MCF 10A (cell line): ENCODE measurements at places on chromosomes 5 and 9.

- no peak for DNase-seq
Measured at GRCh38 chr9:98994172-98995058, 50.7 kb downstream of the COL15A1 start.

GRCh38 chr9:115764645-115765044 is 388.9 kb upstream of the PAPPA start:
- no peak for DNase-seq

- DNase-seq, result no peak
Measured at GRCh38 chr5:79762929-79763328, 73.3 kb downstream of the CMYA5 start.

GRCh38 chr5:138762110-138762509 is 8.9 kb downstream of the CTNNA1 start:
- no peak for DNase-seq

- no peak for DNase-seq
Measured at GRCh38 chr5:1552521-1553255, 28.9 kb upstream of the LPCAT1 start.

- peak; percentile 13 for DNase-seq
Measured at GRCh38 chr5:131747180-131748105, 49.4 kb downstream of the FNIP1 start.

- DNase-seq, result no peak
Measured at GRCh38 chr5:60722416-60722815, 22.4 kb upstream of the DEPDC1B start.

DNA sequence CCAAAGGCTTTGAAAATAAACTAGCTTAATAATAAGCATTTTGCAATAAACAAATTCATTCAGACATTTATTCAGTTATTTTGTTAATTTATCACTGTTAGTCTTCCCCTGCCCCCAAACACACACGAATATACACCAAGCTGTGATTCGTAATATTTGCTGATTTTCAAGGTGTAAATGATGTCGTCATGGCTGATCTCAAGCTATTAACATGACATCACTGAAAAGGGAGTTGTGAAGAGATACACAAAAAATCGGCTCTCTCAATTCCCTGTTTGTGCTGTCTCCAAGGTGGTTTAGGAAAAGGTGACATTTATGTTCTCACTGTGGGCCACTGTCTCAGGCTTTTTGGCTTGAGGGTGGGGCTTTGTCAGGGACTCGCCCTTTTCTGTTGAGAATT is 413.3 kb downstream of the CDH9 start:
- DNase-seq, result no peak

GRCh38 chr9:124266139-124266825 is 8.5 kb downstream of the NEK6 start:
- DNase-seq, result no peak

GRCh38 chr9:4592886-4593285 is 69.2 kb upstream of the PLPP6 start:
- DNase-seq, result no peak

DNA sequence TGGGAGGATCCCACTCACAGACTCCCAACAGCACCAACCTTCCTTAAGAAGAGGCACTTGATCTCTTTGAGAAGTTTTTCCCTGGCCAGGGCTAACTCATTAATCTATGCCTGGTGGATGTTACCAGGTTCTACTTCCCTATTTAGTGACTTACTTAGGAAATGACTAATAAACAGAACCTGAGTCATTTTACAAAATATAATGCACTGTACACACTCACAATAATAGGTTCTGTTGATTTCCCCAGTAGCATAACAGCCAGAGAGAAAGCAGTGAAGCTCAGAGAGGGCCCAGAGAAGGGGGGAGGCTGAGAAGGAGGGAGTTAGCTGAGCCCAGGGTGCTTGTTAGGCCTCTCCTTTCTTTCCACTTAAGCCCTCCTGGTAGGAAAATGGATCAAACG is 27.1 kb downstream of the FRMD3 start:
- DNase-seq, result peak; percentile 23

DNA sequence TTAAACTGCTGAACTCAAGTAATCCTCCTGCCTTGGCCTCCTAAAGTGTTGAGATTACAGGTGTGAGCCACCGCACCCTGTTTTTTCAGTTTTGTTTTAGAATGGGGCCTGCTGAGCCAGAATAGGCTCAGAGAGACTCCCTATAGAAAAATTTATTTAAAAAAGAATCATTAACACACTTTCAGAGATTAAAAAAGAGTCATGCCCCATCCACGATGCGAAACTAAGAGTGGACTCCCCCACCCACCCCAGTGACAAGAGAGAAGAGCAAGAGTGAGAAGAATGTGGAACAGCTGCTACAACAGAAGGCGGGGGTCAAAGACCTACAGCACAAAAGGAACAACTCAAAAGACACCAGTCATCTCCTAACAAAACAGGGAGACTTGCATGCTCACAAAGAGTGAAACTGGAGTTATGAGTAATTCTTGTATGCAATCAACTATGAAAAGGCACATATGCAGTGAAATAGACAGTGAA is 47.2 kb downstream of the GLDC start:
- peak; percentile 22 for DNase-seq

- DNase-seq, result no peak
Measured at GRCh38 chr5:50738864-50739263, 72.4 kb downstream of the PARP8 start.

DNA sequence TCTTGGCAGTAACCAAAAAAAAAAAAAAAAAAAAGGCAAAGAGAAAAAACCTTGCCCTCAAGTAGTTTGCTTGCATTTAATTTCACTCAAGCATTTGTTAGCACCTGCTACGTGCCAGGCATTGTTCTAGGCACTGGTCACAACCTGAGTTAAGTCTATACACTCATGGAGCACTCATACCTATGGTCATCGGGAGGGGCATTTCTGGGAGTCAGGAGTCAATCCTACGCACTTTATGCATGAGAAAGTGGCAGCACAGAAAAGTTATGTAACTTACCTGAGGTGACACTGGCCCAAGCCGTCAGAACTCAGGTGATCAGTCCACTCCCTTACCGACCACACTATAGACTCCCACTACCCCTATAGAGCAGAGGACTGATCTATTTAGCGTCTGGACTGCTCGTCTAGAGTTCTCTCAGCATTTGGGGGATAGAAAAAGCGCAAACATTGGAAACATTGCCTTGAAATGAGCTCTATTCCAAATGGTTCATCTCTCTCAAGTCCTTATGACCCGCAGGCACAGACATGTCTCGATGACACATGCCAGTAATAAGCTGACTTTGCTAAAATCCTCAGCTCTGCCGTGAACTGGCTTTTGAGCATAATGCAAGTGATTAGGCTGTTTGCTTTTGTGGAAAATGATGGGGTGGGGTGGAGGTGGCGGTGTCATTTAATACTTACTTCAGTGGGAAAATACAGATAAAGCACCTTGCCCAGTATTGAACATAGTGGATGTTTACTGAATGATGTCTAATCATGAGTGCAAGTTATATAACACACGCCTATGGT is 160.2 kb downstream of the ARHGEF28 start:
- DNase-seq, result peak; percentile 65

- no peak for DNase-seq
Measured at GRCh38 chr9:117344892-117345660, 69.8 kb downstream of the ASTN2 start.

DNA sequence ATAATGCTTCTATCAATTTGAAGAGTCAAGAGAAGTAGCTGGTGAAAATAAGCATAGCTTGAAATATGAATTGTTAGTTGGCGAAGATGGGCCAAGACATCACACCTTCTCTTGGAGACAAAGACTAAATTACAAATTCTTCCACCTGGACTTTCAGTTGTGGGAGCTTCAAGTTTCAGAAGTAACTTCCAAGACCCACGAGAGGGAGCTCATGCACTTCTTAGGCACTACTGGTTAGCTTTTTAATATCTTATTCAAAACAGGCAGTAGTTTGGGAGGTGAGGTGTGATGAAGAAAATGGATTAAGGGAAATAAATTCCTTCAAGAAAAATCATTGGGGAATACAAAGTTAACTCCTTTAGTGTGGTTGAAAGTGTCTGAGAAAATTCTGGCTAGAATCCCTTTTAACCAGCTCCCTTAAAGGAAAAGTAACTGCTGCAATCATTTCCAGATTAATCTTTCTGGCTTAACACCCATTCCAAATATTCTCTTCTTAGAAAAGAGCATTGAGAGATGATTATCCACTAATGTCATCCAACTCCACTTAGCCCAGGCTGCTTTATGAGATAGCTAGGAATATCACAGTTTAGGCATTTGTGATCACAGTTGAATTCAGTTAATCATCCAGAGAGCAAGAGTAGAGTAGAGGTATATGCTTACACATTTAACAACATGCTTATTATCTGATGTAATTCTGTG is 139.5 kb upstream of the DMRTA1 start:
- DNase-seq, result peak; percentile 43

- DNase-seq, result peak; percentile 73
Measured at GRCh38 chr9:100427366-100428263, 672 bp downstream of the MSANTD3 start.

GRCh38 chr5:159061179-159061796 is 38.4 kb downstream of the EBF1 start:
- peak; percentile 56 for DNase-seq

- peak; percentile 43 for DNase-seq
Measured at GRCh38 chr9:128899566-128900322, 17.8 kb downstream of the LRRC8A start.

DNA sequence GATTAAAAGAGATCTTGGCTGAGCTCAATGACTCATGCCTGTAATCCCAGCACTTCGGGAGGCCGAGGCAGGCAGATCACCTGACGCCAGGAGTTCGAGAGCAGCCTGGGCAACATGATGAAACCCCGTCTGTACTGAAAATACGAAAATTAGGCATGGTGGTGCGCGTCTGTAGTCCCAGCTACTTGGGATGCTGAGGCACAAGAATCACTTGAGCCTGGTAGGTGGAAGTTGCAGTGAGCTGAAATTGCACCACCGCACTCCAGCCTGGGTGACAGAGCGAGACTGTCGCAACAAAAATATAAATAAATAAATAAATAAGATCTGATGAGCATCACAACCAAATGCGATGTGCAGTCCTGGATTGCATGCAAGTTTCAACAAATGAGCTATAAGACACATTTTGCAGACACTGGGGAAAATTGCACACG is 8.7 kb upstream of the ENG start:
- DNase-seq, result no peak

GRCh38 chr5:147417135-147417813 is 92.6 kb downstream of the DPYSL3 start:
- peak; percentile 43 for DNase-seq

DNA sequence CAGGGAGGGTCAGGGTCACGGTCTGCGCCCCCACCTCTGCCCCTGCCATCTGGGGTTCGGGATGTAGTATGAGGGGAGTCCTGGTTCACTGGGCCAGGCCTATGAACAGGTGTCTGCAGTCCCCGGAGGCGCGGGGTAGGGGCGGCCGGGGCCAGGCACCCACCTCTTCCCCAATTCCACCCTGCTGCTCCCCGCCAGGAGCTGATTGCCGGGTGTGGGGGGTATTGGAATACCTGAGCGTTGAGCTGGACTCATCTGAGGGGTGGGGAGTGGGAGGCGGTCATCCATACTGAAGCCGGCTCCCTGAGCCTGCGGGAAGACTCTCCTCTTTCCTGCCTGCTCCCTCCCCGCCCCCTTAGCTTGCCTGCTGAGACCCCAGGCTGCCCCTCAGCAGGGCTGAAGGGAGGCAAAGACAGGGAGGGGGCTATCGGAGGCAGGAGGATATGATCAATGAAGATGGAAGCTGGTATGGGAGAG is 679 bp downstream of the SLC6A7 start:
- no peak for DNase-seq

- no peak for DNase-seq
Measured at GRCh38 chr5:136039202-136039601, 10.4 kb downstream of the TGFBI start.

- no peak for DNase-seq
Measured at GRCh38 chr5:54073735-54074134, 236.6 kb downstream of the ARL15 start.

DNA sequence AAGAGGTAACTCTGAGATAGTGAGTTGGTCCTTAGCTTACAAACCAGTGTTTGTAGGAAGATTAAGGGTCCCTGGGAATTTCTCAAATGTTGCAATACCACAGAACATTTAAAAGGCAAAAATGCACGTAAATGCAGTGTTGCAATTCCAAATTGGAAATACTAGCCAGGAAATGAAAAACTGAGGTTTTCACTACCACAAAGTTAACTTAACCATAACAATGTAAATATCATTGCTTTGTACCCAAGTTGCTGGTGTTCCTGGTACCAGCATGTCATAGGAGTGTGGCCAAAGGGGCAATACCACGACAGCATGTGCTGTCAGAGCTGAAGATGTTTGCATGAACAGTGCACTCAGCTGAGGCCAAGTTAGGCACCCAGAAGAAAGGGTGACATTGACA is 382.9 kb downstream of the GLIS3 start:
- DNase-seq, result peak; percentile 73

GRCh38 chr9:744790-745484 is 96.6 kb upstream of the DMRT1 start:
- no peak for DNase-seq

DNA sequence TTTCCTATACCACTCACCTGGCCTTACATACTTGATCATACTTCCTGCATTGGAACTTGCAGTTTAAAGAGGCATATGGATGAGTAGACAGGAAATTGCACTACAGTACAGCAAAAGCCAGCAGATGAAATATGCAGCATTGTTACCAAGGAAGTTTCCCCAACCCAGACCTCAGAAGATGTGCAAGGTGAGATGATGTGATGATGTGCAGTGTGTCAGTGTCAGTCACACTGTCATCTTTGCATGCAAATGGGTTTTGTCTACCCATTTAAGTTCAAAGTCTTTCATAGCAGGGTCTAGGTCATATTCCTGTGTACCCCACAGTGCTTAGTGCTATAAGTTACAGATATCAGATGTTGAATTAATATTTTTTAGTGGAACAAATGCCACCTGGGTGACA is 89.3 kb upstream of the CER1 start:
- no peak for DNase-seq

DNA sequence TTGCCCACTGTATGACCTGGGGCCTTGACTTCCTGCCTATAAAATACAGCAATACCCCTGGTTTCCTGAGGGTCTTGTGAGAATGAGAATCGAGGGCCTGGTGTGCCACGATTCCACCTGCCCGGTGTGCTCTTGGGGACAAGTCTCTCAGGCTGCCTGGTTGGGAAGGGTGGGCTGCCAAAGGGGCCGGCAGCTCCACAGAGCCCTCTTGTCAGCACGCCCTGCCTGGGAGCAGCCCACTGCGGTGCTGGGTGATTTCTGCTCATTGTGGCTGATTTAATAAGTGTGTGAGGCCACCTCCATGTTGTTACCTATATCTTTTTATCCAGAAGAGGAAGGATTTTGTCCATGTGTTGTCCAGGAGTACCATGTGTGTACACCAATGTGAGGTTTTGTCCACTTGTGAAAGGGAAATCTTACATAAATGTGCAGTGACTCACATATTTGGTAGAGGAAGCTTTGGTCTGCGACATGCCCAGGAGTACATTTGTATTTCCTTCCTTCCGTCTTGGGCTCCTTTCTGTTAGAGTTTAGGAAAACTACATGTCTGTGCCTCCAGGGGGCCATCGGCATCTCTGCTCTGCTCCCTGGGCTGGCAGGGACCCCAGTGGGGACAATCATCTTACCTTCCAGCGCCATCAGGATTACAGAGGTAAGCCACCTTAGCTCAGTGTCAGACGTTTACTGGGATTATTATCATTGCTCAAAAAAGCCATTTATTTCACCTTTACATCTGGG is 108.6 kb downstream of the PHF2 start:
- no peak for DNase-seq

GRCh38 chr5:14174230-14174636 is 31.1 kb downstream of the TRIO start:
- no peak for DNase-seq

GRCh38 chr5:72107131-72107900 is at the start of gene MAP1B:
MAP1B (plus strand) TSS chr5:72107475; CDS start chr5:72107532, 57 bp downstream.
- DNase-seq, result peak; percentile 21
